NCI-H2081 (cell line): ENCODE measurements at places on chromosomes 5 and 9.

- no peak for DNase-seq
Observed at GRCh38 chr5:123412206-123412605, 11.0 kb downstream of the CEP120 start.

GRCh38 chr9:136140966-136141365 is 22.3 kb upstream of the TMEM250 start:
- no peak for DNase-seq

GRCh38 chr5:123868267-123868666 is 356.3 kb downstream of the CSNK1G3 start:
- no peak for DNase-seq

- no peak for DNase-seq
Observed at GRCh38 chr5:159057996-159058395, 41.7 kb downstream of the EBF1 start.

GRCh38 chr5:19891658-19892057 is 96.3 kb downstream of the CDH18 start:
- no peak for DNase-seq

- no peak for DNase-seq
Observed at GRCh38 chr9:109887079-109887478, 107.1 kb downstream of the PALM2AKAP2 start.

GRCh38 chr5:11007269-11007870 is 246.3 kb upstream of the DAP start:
- DNase-seq, result no peak

GRCh38 chr5:67366691-67367395 is 170.2 kb upstream of the CD180 start:
- no peak for DNase-seq

DNA sequence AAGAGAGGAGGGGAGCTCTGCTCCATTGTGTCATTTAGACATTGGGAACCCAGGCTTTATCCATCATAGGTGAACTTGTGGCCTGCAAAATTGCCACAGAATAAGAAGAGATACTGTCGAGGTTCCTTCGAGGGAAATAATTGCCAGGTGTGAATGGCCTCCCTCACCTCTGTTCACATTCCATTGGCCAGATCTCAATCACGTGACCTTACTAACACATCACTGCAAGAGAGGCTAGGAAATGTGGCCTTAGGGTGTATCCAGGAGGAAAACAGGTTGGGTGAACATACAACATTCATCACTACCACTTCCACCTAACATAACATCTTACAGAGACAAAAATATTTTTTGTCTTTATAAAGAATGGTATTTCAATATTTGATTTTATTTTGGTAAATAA is 182.1 kb downstream of the FBXL7 start:
- DNase-seq, result no peak

DNA sequence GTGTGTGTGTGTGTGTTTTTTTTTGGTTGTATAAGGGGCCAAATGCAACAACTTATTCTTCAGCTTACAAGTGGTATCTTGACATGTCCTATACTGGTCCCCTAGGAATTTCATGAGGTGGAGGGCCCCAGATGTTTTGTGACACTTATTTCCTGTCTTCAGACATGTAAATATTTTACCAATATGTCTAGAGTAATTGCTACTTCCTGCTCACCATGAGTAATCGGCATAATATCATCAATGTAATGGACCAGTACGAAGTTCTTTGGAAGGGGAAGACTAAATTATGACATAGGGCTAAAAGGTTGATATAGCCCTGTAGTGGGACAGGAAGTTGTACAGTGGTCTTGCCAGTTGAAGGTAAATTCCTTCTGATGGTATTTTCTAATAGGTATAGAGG is 3.7 kb upstream of the OTULIN start:
- DNase-seq, result no peak

DNA sequence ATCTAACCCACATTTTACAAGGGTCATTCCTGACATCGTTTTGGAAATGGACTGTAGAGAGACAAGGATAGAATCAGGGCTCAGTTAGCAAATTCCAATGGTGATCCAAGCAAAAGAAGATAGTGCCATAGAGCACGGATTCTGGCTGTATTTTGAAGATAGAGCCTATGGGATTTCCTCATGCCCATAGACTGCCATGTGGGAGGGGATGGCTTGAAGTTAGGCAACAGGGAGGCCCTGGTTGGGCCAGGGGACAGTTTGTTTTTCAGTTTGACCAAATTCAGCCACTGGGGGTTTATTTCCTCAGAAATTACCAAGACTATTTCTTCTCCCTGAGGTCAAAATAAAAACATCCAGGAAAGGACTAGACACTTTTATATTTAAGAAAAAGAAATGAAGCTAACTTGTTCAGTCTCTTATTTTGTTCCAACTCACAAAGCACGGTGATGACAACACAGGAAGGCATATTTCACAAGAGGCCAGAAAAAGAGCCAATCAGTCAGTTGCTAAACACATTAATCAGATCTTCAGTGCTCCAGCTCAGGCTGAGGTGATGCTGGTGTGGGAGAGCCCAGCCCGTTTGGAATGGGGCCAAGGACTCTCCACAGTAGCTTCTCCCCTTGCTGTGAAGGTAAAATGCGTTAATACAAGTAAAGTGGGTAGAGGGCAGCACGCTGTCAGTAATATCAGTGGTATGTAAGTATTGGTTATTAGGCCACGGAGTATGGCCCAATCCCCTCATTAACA is 4.4 kb upstream of the DCTN4 start:
- DNase-seq, result peak; percentile 25
